ENCODE measurements at places on chromosomes 4 and X.
A peak's percentile ranks its signal among the peaks of the same experiment; 100 is the strongest.

DNA sequence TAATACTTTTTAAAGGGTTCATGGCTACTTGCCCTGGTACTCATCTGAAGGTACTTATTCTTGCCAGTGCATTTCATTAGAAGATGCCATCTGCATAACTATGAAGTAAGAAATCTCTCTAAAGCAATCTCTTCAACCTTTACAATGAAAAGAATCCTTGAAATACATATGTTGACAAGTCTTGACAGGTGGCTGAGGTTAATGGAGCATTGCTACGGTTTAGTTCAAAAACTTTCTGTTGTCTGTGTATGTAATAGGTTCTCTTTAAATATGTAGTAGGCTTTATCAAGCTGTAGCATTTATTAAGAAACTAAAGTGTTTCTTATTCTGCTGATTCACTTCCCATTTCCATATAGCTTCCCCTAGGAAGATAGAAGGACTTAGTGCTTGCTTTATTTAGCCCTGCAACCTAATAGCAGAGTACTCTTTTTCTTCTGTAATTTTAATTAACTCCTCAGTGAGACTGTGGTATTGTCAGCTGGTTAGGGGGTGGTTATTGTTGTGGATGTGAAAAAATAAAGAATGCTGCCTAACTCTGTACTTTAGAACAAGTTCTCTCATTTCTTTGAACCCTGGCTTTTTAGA, 39.3 kb downstream of the SLAIN2 start:
- DNase-seq = no peak

- DNase-seq = no peak
Observed at GRCh38 chrX:63657821-63658220, 127.2 kb downstream of the ARHGEF9 start.

GRCh38 chr4:28228561-28229491, 1368.2 kb downstream of the STIM2 start:
- no peak for DNase-seq

- no peak for DNase-seq
Observed at GRCh38 chr4:140256335-140256734, 102.4 kb upstream of the MAML3 start.

DNA sequence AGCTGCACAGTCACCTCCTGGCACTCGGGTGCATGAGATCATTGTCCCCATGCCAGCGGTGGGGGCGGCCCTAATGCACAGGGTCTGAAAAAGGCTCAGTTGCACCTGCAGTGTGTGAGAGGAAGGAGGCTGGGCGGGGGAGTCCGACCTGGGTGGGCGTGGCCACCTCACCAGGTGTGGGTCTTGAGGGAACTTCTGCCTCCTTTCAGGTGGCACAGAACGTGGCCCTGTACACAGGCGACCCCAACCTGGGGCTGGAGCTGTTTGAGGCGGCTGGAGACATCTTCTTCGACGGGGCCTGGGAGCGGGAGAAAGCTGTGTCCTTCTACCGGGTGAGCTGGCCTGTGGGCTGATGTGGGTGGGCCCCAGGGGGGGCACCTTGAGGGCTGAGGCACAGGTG, 34.3 kb upstream of the HTRA3 start:
- DNase-seq = no peak

DNA sequence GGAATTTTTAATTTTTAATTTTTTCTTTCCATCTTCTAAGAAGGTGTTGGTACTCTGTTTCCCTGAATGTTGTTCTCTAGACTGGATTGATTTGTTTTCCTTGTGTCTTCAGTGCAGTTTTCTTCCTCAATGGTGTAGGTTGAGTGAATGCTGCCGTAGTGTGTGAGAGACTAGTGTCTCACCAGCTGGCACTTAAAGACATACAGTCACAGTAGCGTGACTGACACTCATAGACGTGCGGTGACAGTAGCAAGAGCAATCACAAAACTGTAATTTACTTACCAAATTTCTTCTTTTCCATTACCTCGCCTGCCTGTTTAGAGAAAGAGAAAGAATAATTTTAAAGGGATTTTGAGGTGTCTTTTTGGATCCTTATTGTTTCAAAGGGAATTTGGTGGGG, 21.4 kb upstream of the PGM2 start:
- DNase-seq = no peak

GRCh38 chrX:118550792-118551191, 55.2 kb downstream of the DOCK11 start:
- no peak for DNase-seq

GRCh38 chrX:119529345-119530276, 35.6 kb downstream of the STEEP1 start:
- DNase-seq = no peak

DNA sequence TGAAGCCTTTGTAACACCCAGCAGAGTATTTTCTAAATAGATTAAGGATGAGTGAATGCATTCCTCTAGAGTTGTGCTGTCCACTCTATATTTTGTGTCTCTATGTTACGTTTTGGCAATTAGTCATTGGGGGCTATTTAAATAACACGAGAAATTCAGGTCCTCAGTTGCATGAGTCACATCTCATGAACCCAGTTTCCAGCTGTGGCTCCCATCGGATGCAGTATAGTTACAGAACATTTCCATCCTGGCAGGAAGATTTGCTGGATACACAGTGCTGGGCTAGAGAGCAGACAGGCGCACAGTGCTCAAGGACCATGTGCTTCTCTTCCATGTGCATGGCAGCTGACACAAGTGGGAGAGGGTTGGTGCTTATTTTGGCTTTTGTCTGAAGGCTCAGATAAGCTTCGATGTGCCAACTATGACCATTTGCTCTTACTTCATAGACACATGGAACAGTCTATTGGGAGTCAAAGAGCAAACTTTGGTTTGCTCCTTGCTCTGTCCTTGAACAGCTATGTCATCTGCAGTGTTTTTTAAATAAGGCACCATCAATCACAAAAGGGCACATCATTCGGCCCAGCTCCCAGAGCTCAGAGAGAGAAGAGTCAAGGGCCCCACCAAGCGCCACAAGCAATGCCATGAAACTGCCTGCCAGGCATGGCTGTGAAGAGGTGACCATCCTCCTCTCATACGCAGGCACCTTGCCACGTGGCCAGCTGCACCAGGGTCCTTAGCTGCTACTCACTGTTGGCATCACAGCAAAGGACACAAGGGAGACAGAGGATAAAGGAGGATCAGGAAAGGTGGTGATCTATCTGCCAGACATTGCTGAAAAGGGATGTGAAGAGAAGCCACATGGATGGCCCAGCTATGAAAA, 8.1 kb upstream of the STS start:
- no peak for DNase-seq

DNA sequence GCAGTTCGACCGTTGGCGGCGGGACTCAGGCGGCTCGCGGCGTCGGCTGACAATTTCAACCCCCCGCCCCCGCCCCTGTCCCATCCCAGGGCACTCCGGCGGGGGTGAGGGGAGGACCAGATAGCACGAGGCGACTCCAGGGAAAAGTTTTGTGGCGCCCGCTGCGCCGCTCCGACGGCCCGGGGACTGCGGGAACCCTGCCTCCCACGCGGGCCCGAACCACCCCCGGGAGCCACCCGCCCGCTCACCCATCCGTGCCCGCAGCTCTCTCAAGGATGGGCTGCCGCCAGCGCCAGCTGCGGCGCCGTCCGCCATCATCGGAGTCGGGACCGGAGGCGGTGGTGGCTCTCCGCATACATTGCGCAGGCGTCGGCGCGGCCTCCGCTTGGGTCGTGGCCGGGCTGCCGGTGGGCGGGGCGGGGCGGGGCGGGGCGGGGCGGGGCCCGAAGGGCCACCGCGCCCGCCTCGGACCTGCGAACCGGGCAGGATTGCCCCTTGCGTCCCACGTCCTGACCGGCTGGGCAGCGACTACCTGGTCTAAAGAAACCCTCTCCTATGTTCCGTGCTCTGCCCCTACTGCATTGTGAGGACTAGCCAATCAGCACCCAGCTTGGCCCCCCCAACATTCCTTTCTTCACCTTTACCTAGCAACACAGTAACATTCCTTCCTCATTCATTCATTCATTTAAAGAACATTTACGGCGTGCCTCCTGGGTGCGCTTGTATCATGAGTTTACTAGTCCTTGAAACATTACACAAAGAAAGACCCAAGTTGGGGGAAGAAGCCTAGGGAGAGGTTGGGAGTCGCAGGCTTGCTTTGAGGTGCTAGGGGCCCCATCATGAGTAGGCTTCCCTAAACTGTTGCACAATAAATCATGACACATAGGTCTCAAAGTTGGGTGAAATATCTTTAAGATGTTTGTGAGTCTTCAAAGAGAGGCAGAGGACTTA, at the start of gene MAP7D3:
TSS of gene MAP7D3 (minus strand) at position 360 of the 951 bp plus-strand sequence. CDS start at position 318, 42 bp downstream.
- DNase-seq = no peak

GRCh38 chr4:182914357-182914756, 2.8 kb downstream of the DCTD start:
- no peak for DNase-seq

DNA sequence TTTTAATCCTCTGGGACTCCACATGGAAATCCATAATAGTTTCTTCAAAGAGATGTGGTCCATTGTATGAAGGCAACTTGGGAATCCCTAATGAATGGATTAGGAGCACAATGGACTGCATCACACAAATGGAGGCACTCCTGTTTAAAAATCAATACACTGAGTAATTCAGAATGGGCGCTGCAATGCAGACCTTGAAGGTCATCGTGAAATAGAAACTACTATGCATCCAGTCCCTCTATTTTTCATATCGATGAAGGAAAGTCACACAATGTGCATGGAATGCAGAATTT, 98.8 kb upstream of the EGFL6 start:
- DNase-seq = no peak

GRCh38 chrX:136597954-136598353, 50.0 kb upstream of the CD40LG start:
- no peak for DNase-seq

GRCh38 chr4:78599931-78600375, 48.4 kb downstream of the ANXA3 start:
- DNase-seq = no peak

- DNase-seq = peak; percentile 90
Observed at GRCh38 chrX:13669246-13669737, 16.4 kb downstream of the TCEANC start.

- DNase-seq = no peak
Observed at GRCh38 chr4:113591982-113592381, 169.6 kb downstream of the CAMK2D start.

Data from epithelial cell of proximal tubule (primary cell).